ENCODE measurements at places on chromosomes 5 and 9. TPM values are rescaled to one million over a fixed set of nuclear protein-coding genes. Genes with fewer than 3 reads are reported as not detected.

Gene IFNA2
- not detected for total RNA-seq

Gene TTLL11
- 7.0 TPM for total RNA-seq

Gene LHX6
- 34.8 TPM for total RNA-seq

Gene ANKRD33B
- 7.4 TPM for total RNA-seq

Gene CTXN3
- not detected for total RNA-seq

Gene MSMP
- total RNA-seq: not detected

Gene NR4A3
- total RNA-seq: not detected

Gene PCAT7
- total RNA-seq: 19.3 TPM

Gene SPATA9
- not detected for total RNA-seq

Gene GPR151
- not detected for total RNA-seq

Gene C9orf43
- total RNA-seq: not detected

Gene SLC36A2
- total RNA-seq: not detected

Gene CDC14B
- 23.5 TPM for total RNA-seq

Gene FAM153A
- not detected for total RNA-seq

Gene FREM1
- total RNA-seq: 0.37 TPM

Gene SLC36A3
- not detected for total RNA-seq

Data from G401 (cell line).